ENCODE measurements at places on chromosomes 4 and X. TPM values are rescaled to one million over a fixed set of nuclear protein-coding genes. Genes with fewer than 3 reads are reported as not detected.

Gene GLOD5
- total RNA-seq = not detected

Gene SPIN2A
- 2.4 TPM for total RNA-seq

Gene LONRF3
- total RNA-seq = 0.17 TPM

Gene TRIML2
- not detected for total RNA-seq

Gene DUSP21
- total RNA-seq = not detected

Gene TKTL1
- not detected for total RNA-seq

Gene ADAMTS3
- 4.1 TPM for total RNA-seq

Gene AWAT2
- not detected for total RNA-seq

Gene FRMD7
- under 0.01 TPM for total RNA-seq

Gene WDR19
- total RNA-seq = 30.6 TPM

Gene P2RY8
- total RNA-seq = not detected

Gene COX7B2
- total RNA-seq = not detected

Gene USP26
- total RNA-seq = not detected

Gene MAGEA3
- not detected for total RNA-seq

Gene CABS1
- not detected for total RNA-seq

Gene SPINK2
- total RNA-seq = not detected

Gene SOWAHD
- under 0.01 TPM for total RNA-seq

Gene FAM47A
- total RNA-seq = not detected

Gene SLC38A5
- 40.0 TPM for total RNA-seq

Gene AR
- total RNA-seq = 4.7 TPM

Gene ATOH1
- total RNA-seq = not detected

Gene FANCB
- 3.2 TPM for total RNA-seq

Gene HPSE
- total RNA-seq = 0.63 TPM
